ENCODE measurements at places on chromosomes 11 and 22.

DNA sequence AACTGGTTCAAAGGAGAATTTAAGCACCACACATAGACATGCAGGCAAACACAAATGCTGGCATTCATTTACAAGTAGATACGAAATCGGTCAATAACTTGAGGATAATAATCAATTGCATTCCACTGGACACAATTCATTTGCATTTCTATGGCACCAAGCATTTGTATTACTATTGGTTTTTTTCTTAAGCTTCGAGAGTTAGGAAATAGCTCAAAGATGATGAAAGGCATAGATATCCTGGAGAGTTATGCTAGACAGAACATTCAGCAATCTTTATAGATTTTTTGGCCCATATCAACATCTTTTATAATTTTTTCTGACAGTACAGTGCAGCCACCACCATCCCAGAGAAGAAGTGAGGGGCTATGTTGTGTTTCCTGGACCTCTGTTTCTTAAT, 544.4 kb downstream of the MIAT start:
- DNase-seq, result no peak

DNA sequence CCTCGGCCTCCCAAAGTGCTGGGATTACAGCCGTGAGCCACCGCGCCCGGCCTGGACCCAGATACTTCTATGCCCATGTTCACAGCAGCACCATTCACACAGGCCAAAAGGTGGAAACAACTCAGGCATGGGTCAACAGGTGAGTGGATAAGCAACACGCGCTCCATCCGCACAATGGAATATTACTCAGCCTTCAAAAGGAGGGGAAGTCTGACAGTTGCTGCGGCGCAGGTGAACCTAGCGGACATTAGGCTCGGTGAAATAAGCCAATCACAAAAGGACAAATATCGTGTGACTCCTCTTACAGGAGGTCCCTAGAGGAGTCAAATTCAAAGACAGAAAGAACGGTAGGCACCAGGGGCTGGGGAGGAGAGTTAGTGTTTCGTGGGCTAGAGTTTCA, 47.0 kb downstream of the TRMU start:
- no peak for DNase-seq

DNA sequence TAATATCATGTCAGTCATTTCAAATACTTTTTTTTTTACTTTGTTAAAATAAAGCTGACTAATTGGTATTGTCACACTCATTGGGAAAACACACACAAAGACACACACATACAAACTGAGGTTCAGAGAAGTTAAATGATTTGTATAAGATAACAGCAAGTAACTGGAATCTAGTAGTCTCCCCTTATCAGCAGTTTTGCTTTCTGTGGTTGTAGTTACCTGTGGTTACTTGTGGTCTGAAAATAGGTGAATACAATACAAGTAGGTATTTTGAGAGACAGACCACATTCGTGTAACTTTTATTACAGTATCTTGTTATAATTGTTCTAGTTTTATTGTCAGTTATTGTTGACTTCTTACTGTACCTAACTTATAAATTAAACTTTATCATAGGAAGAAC, 610.9 kb downstream of the CNTN5 start:
- DNase-seq, result no peak

- peak; percentile 15 for DNase-seq
These were observed 84.5 kb downstream of the ISX start for GRCh38 chr22:35150183-35151107.

GRCh38 chr11:10934293-10934860, 76.5 kb upstream of the ZBED5 start:
- no peak for DNase-seq

- DNase-seq, result no peak
These were observed 869 bp downstream of the ZC3H7B start for GRCh38 chr22:41302021-41302767.

- DNase-seq, result no peak
These were observed 19.1 kb upstream of the FAM181B start for GRCh38 chr11:82752801-82753200.

DNA sequence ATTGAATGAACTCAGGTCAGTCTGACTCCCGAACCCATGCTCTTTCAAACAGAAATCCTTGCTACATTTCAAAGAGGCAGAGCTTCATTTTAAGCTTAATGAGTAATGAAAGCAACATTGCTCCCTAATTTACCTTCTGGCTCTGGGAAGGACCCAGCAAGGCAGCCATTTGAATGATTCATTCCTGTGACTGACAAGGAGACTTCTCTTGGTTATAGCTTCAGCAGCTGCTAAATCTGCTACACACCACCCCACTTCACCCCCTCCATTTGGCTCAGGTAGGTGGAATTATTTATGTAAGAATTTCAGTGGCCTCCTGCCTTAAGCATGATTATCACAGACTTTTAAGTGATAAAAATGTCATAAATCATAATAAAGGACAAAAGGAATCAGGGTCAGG, 117.7 kb downstream of the KCNC1 start:
- no peak for DNase-seq

- DNase-seq, result no peak
These were observed 3.1 kb upstream of the MMP8 start for GRCh38 chr11:102727890-102728289.

DNA sequence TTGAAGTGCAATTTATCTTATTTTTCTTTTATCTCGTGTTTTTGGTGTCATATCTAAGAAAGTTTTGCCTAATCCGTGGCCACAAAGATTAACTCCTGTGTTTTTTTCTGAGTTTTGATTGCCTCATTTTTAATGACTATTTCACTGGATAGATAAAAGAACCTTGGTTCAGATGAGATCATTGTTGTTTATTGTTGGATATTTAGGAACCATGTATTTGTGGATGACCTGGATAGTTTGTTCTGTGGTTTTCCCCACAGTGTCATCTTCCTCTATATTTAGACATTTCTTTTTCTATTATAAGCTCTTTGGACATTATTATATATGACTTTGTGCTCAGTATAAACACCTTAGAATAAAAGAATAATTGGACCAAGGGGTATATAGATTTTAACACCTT, 37.2 kb downstream of the PPP6R3 start:
- DNase-seq, result no peak

GRCh38 chr11:117876341-117877119, at the start of gene FXYD6:
Gene FXYD6 (minus strand): TSS chr11:117876658. CDS start chr11:117842776, 33,882 bp downstream.
- DNase-seq, result peak; percentile 42

DNA sequence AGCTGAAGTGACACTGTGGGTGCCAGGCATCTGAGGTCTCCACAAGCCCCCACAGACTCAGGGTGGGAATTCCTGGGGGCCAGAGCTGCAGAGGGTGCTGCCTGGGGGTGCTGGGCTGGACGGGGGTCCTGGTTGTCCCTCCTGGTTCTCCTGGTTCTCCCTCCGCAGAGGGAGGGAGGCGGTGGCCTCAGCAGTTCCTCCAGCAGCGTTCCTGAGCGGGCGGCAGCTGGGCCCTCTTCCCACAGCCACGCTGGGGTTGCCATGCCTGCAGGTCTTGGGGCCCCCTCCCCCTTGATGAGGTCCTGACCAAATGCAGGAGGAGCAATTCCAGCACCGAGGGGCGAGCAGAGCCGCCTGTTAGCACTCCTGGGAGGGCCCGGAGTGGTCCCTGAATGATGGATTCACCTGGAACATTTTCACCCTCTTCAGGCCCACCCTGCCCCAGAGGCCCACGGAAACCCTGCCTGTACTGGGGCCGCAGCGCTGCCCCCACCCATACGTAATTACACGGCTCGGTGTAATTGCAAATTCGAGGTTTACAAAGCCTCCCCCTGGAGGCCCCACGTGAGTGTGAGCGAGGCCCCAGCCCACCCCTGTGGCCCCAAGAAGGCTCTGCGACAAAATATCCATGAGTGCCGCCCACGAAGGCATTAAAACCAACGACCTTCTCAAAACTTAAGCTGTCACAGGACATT, 635 bp downstream of the C11orf21 start:
- DNase-seq, result no peak

GRCh38 chr11:134655189-134655989, 243.3 kb upstream of the B3GAT1 start:
- DNase-seq, result no peak

DNA sequence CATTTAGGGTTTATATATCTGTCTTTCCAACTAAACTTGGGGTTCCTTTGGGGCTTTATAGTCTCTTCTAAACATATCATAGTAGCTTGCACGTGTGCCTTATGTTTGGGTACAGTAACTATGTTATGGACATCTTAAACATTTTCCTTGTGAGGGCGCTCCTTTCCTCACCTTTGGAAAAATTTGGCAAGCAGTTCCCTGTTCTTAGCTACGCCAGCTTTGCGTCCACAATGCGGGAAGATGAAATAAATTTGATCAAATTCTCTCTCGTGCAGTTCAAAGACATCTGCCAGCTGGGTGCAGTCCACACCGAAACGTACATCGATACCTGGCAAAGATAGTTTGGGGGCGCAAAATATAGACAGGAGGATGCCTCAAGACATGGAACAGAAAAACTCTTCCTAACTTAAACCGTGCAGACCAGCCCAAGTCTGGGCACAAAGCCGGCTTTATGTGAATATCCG, 548 bp downstream of the FDXACB1 start:
- DNase-seq, result no peak

DNA sequence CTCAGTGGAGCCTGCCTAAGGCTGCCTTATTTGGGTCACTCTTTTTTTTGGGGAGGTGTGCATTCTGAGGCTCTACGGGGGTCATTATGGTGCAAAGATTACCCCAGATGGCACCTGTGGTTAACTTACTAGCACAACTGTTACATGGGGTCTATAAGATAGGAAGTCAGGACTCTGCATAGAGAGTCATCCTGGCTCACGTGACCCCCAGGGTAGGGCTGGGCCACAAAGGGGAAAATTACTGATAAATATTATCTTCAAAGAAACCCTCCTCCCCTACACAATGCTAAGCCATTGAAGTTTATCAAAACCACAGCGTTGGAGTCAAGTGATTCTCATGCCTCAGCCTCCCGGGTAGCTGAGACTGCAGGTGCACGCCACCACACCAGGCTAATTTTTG, 397.1 kb downstream of the MN1 start:
- DNase-seq, result no peak
